ENCODE measurements at places on chromosomes 13 and 19.

DNA sequence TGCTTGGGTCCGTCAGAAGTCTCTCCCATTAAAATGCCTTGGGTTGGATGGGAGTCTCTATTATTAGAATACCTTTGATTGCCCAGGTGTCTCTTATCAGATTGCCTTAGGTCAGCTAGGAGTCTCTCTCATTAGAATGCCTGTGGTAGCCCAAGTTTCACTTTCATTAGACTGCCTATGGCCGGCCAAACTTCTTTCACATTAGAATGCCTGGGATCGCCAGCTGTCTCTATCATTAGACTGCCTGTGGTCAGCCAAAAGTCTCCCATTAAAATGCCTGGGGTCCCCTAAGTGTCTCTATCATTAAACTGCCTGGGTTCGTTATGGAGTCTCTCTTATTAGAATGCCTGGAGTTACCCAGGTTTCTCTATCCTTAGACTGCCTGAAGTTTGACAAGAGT is 1476.7 kb downstream of the UQCRFS1 start:
- H3K27ac ChIP-seq, result no peak overlapping the region
- no peak for DNase-seq
- H3K36me3 ChIP-seq, result no peaks in the 10 kb centered on the region
- H3K27me3 ChIP-seq, result no peaks in the 10 kb centered on the region
- H3K4me1 ChIP-seq, result peaks cover 8% of the 10 kb centered on the region

- no peaks in the 10 kb centered on the region for H3K36me3 ChIP-seq
- peaks cover 2% of the 10 kb centered on the region for H3K27me3 ChIP-seq
- no peaks in the 10 kb centered on the region for H3K4me1 ChIP-seq
- DNase-seq, result no peak
Observed at GRCh38 chr13:108377646-108378206, 108.2 kb downstream of the TNFSF13B start.

- DNase-seq, result no peak
- no peaks in the 10 kb centered on the region for H3K27me3 ChIP-seq
- no peak overlapping the region for H3K27ac ChIP-seq
- no peaks in the 10 kb centered on the region for H3K36me3 ChIP-seq
Observed at GRCh38 chr13:72570019-72570418, 157.4 kb downstream of the MZT1 start.

- peak; percentile 84 for DNase-seq
- H3K27ac ChIP-seq, result peak overlapping the region; percentile 91
- H3K4me1 ChIP-seq, result peaks cover 16% of the 10 kb centered on the region
- H3K36me3 ChIP-seq, result no peaks in the 10 kb centered on the region
- peak overlapping the region; percentile 21 for H3K4me3 ChIP-seq
Observed at GRCh38 chr19:4877753-4878490, 10.5 kb upstream of the PLIN3 start.

DNA sequence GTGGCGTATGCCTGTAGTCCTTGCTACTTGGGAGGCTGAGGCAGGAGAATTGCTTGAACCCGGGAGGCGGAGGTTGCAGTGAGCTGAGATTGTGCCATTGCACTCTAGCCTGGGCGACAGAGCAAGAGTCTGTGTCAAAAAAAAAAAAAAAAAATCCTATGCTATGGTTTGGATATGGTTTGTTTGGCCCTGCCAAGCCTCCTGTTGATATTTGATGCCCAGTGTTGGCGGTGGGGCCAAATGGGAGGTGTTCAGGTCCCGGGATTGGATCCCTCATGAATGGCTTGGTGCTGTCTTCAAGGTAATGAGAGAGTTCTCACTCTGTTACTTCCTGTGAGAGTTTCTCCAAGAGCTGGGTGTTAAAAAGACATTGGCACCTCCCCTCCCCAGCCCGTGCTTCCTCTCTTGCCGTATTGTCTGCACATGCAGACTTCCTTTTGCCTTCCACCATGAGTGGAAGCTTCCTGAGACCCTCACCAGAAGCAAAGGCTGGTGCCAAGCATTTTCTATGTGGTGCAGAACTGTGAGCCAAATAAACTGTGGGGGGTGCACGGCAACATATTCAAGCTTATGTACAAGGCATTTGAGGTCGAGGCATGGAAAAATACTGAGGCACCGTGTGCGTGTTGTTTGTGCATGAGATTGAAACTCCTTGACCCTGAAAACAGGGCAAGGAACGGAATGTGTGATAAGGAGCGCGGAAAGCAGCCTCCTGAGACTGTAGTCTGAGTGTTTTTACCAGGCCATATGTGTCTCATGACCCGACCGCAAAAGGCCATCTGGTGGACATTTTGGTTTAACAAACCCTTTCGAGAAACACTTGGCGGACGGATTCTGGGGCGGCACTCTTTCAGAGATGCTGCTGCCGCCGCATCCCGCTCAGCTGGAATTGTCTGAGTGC is 7.3 kb downstream of the SIGLEC9 start:
- no peaks in the 10 kb centered on the region for H3K36me3 ChIP-seq
- H3K4me1 ChIP-seq, result no peaks in the 10 kb centered on the region
- no peaks in the 10 kb centered on the region for H3K27me3 ChIP-seq
- H3K27ac ChIP-seq, result no peak overlapping the region
- no peak overlapping the region for H3K4me3 ChIP-seq
- no peak for DNase-seq

GRCh38 chr13:99264051-99264450 is 5.9 kb upstream of the GPR18 start:
- no peak for DNase-seq
- H3K27ac ChIP-seq, result peak overlapping the region; percentile 71
- H3K27me3 ChIP-seq, result no peaks in the 10 kb centered on the region
- peaks cover 42% of the 10 kb centered on the region for H3K4me1 ChIP-seq

DNA sequence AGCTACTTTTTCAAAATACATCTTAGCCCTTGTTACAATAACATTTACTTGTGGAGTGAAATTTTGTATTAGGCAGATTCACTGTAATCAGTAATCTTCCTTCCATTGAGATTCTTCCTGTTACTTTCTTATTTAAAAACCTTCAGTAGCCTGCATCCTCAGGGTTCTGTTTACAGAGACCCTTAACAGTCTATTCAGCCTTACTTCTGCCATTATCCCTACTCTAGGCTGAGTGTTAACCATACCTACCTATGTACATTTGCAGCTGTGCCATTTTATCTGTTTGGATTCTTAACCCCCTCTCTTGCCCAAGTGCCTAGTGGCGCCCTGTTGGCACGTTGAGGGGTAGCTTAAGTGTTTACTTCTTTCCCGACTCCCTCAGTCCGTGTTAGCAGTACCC is 71.9 kb downstream of the LRCH1 start:
- no peaks in the 10 kb centered on the region for H3K36me3 ChIP-seq
- peaks cover 12% of the 10 kb centered on the region for H3K4me1 ChIP-seq
- no peak overlapping the region for H3K27ac ChIP-seq
- DNase-seq, result no peak
- no peaks in the 10 kb centered on the region for H3K27me3 ChIP-seq

- no peak for DNase-seq
- H3K4me1 ChIP-seq, result peaks cover 14% of the 10 kb centered on the region
- no peaks in the 10 kb centered on the region for H3K27me3 ChIP-seq
Observed at GRCh38 chr13:47672245-47673008, 328.6 kb downstream of the SUCLA2 start.

DNA sequence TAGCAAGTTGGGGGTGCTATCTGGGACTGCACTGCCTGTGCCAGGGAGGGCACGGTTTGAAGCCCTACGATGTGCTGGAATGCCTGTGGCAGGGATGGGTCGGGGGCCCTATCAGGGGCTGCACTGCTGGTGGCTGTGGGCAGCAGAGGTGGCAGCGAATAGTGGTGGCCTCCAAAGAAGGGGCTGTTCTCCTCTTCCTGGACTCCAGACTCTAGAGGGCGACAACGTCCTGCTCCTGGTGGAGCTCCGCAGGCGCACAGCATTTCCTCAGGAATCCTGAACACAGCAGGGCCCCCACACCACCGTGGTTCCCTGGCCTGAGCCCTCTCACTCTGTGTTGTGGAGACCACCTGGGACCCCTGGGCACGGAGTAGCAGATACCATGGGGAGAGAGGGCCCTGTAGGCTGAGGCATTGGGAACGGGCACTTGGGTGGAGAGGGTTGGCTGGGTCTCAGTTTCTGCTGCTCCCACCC is 145.6 kb downstream of the TNFRSF19 start:
- no peak for DNase-seq
- H3K27ac ChIP-seq, result no peak overlapping the region
- no peaks in the 10 kb centered on the region for H3K27me3 ChIP-seq
- H3K4me1 ChIP-seq, result no peaks in the 10 kb centered on the region
- no peak overlapping the region for H3K4me3 ChIP-seq

GRCh38 chr13:113537909-113538688 is 46.5 kb upstream of the TFDP1 start:
- no peak overlapping the region for H3K27ac ChIP-seq
- H3K4me1 ChIP-seq, result no peaks in the 10 kb centered on the region
- H3K27me3 ChIP-seq, result no peaks in the 10 kb centered on the region
- H3K4me3 ChIP-seq, result no peak overlapping the region
- H3K36me3 ChIP-seq, result peaks cover 29% of the 10 kb centered on the region
- DNase-seq, result no peak

DNA sequence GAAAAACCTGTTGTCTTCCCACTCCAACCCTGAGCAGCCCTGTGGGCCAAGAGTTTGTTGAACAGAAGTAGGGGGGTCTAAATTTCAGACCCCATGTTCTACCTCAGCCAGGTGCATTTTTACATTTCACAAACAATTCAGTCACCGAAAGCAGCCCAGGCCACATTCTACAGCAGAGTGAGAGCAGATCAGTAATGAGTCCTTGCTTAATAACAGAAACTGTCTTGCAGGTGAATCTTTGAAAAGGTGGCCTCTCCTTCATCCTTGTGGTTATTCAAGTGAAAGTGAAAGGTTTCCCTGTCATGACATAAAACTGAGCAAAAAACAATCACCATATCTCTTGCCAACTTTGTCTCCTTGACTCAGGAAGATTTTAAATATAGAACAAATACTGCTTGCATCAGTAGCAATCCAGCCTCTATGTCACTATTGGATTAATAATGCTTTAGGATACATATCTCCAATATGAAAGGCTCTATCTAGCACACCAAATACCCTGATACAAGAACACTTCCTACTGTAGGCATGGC is 670.2 kb downstream of the DIAPH3 start:
- DNase-seq, result no peak
- no peak overlapping the region for H3K27ac ChIP-seq
- H3K4me1 ChIP-seq, result no peaks in the 10 kb centered on the region
- no peaks in the 10 kb centered on the region for H3K27me3 ChIP-seq

DNA sequence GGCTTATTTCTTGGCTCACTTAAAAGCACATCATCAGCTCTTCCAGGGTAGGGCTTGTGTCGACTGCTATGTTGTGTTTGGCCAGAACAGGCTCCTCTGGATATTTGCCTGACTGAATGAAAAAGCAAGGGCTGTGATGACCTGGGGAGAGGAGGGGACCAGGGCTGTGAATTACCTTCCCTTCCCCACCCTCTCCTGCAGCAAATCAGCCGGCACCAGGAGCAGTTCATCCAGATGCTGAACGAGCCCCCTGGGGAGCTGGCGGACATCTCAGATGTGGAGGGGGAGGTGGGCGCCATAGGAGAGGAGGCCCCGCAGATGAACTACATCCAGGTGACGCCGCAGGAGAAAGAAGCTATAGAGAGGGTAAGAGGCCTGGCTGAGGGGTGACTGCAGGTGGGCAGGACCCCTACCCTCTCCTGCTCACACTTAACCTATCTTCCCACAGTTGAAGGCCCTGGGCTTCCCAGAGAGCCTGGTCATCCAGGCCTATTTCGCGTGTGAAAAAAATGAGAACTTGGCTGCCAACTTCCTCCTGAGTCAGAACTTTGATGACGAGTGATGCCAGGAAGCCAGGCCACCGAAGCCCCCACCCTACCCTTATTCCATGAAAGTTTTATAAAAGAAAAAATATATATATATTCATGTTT is 4.4 kb downstream of the GADD45GIP1 start:
- no peak for DNase-seq
- peak overlapping the region; percentile 98 for H3K27ac ChIP-seq
- H3K27me3 ChIP-seq, result no peaks in the 10 kb centered on the region
- H3K4me1 ChIP-seq, result peaks cover 71% of the 10 kb centered on the region
- no peak overlapping the region for H3K4me3 ChIP-seq
- H3K36me3 ChIP-seq, result peaks cover 71% of the 10 kb centered on the region

GRCh38 chr19:45677351-45678230 is 9.6 kb downstream of the GIPR start:
- DNase-seq, result peak; percentile 64
- H3K4me1 ChIP-seq, result peaks cover 4% of the 10 kb centered on the region
- H3K36me3 ChIP-seq, result no peaks in the 10 kb centered on the region
- H3K4me3 ChIP-seq, result peak overlapping the region; percentile 43
- H3K27ac ChIP-seq, result no peak overlapping the region

DNA sequence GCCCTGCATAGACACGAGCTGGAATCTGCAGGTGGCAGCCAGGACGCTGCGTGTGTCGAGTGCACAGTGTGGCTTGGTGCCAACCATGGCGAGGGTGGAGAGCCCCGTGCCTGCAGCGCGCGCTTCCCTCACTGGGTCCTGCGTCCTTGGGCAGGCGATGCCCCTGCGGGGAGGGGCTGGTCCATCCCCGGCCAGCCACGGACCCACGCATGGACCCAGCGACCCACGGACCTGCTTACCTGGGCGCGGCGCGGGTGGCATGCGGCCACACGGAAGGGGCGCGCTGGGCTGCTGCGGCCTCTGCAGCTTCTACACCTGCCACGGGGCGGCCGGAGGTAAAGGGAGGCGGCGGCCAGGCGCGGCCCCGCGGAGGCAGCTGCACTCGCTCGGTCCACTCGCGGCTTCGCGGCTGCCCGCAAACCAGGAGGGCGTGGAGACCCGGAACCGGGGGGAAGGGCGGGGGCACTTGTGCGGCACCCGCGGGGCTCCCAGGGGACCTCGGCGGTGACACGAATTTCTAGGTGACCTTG is 569 bp upstream of the MCF2L start:
- H3K27ac ChIP-seq, result peak overlapping the region; percentile 30
- DNase-seq, result peak; percentile 42
- H3K4me3 ChIP-seq, result peak overlapping the region; percentile 53
- H3K27me3 ChIP-seq, result peaks cover 5% of the 10 kb centered on the region
- no peaks in the 10 kb centered on the region for H3K36me3 ChIP-seq
- H3K4me1 ChIP-seq, result peaks cover 7% of the 10 kb centered on the region

GRCh38 chr19:10826231-10826630 is 9.8 kb downstream of the TMED1 start:
- H3K27ac ChIP-seq, result no peak overlapping the region
- no peak for DNase-seq
- no peak overlapping the region for H3K4me3 ChIP-seq
- H3K27me3 ChIP-seq, result no peaks in the 10 kb centered on the region

DNA sequence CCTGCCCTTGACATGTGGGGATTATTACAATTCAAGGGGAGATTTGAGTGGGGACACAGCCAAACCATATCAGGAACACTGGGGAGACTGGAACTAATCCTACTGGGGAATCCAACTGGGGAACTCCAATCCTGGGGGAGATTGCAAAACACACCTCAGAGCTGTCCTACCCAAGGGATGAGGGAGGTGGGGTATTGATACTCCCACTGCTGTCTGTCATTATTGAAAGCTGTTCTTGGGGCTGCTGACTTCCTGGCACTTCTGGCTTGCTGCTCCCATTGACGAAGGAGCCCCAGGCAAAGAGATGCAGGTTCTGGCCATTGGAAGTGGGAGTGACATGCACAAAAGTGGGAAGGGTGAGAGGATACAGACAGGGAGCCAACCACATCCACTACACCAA is 24.7 kb upstream of the POP4 start:
- no peak overlapping the region for H3K4me3 ChIP-seq
- H3K36me3 ChIP-seq, result no peaks in the 10 kb centered on the region
- peaks cover 25% of the 10 kb centered on the region for H3K27me3 ChIP-seq
- no peaks in the 10 kb centered on the region for H3K4me1 ChIP-seq
- no peak overlapping the region for H3K27ac ChIP-seq

- no peak for DNase-seq
- peaks cover 51% of the 10 kb centered on the region for H3K27me3 ChIP-seq
- no peaks in the 10 kb centered on the region for H3K4me1 ChIP-seq
- H3K36me3 ChIP-seq, result no peaks in the 10 kb centered on the region
- H3K4me3 ChIP-seq, result peak within 1 kb of the TSS; percentile 53
Observed at GRCh38 chr13:20231839-20232555, at the start of gene GJB6. GJB6 (minus strand) TSS chr13:20232319; CDS start chr13:20223480, 8,839 bp downstream.

Data from psoas muscle (tissue), 8 donors.